Fibroblast of lung (primary cell): ENCODE measurements at places on chromosomes 1 and 21. TPM values are rescaled to one million over a fixed set of nuclear protein-coding genes. Genes with fewer than 3 reads are reported as not detected.
A peak's percentile ranks its signal among the peaks of the same experiment; 100 is the strongest.

ST6GALNAC5 gene
- polyA plus RNA-seq, result 0.24 and 0.37 TPM in 2 replicates

REN gene
- polyA plus RNA-seq, result 0.11 and 0.20 TPM in 2 replicates

LMX1A gene
- polyA plus RNA-seq, result not detected in 2 replicates

PTPN22 gene
- polyA plus RNA-seq, result 0.10 and 0.11 TPM in 2 replicates

KCNJ6 gene
- polyA plus RNA-seq, result 0.03 and 7.6 TPM in 2 replicates

G0S2 gene
- polyA plus RNA-seq, result 3.9 and 11.0 TPM in 2 replicates

GSTM1 gene
- 0.55 and 38.0 TPM in 2 replicates for polyA plus RNA-seq

LCK gene
- polyA plus RNA-seq, result not detected in 2 replicates

NBPF4 gene
- polyA plus RNA-seq, result not detected in 2 replicates

LIN28A gene
- 0.05 and 0.09 TPM in 2 replicates for polyA plus RNA-seq

DNA sequence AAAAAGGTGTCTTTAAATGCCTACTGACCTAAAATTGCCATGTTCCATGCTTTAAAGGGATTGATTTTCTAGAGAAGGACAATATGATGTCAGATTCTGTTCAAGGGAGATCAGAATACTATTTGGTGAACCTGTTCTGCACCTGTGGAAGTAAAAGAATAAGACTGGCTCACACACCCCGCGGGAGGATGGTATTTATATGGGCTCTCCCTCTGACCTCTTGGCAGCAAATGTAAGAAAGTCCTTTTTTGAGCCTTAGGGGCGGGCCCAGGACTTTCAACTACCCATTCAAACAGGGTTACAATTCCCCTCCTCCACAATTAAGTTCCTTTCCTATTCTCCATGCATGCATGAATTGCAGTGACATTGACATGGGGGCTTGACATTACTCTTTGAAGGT, 42.1 kb downstream of the WASF2 start:
- DNase-seq, result no peak

DNA sequence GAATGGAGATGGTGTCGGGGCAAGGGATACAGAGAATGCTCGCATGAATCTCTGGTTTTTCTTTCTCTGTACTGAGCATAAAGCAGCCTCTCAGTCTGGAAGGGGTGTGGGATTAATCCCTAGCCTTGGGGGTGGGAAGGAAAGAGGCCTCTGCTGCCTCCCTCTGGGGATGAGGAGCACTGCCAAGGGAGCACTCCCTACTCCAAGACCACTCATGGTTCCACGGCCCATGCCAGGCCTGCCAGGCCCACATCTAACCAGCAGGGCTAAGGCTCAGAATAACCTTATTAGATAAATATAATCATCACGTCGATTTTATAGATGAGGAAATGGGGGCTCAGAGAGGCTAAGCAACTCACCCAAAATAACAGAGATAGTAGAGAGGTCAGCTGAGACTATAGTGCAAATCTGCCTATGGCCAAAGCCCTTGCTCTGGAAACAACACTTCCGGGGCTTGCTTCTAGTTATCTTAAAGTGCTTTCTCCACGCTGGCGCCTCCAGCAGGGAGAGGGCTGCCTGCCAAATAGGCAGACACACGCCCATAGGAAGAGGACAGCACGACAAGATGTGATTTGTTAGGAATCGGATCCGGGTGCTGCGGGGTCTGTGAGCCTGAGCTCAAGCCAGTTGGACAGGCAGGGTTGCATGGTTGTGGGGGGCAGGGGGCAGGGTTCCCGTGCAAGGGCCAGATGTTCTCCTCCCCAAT, 522 bp downstream of the TEX35 start:
- DNase-seq, result peak; percentile 20

DNA sequence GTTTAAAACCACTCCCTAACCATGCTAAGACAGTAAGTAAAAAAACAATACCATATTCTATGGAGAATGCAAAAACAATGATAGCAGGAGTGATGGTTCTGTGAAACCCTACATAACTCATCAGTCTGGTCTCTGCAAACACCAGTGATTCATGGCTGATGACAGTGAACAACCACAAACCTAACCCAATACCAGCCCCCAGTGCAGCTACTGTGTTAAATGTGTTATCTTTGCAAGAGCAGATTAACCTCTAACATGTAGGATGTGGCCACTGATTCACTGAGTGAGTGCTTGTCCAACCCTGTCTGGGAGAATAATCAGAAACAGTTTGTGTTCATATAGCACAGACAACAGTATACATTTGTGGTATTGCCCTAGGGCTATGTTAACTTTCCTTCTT, 100.2 kb upstream of the COG2 start:
- no peak for DNase-seq

DNA sequence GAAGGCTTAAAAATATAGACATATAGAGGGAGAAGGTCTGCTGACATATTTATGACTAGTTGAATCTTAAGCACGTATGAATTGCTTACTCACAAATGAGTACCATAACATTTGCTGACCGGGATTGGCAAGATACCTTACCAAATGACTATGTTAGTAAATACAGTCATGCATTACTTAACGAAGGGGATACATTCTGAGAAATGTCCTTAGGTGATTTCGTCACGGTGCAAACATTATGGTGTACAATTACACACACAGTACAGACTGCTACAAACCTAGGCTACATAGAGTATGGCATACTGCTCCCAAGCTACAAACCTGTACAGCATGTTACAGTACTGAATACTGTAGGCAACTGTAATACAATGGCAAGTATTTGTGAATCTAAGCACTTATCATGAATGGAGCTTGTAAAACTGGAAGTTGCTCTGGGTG, 19.4 kb upstream of the UBE2U start:
- peak; percentile 37 for DNase-seq

- no peak for DNase-seq
Measured at GRCh38 chr21:45888386-45889009, 93.1 kb upstream of the COL6A1 start.

- DNase-seq, result no peak
Measured at GRCh38 chr1:158002022-158002630, 8.7 kb downstream of the KIRREL1 start.

DNA sequence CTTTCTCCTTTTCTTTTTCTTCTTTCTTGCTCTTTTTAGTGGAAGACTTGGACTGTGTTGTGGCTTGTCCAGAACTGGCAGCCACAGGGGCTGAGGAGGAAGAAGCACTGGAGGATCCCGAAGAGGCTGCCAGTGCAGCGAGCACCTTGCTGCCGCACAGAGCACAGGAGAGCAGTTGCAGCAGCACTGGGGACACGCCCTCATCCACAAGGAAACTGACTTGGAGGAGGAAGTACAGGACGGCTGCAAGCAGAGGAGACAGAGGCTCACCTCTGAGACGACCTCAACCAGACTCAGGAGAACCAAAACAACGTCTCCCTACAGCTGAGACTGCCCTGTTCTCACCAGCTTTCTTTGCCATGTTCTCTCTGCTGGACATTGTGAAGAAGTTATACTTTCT, 88.9 kb downstream of the UBR4 start:
- no peak for DNase-seq

DNA sequence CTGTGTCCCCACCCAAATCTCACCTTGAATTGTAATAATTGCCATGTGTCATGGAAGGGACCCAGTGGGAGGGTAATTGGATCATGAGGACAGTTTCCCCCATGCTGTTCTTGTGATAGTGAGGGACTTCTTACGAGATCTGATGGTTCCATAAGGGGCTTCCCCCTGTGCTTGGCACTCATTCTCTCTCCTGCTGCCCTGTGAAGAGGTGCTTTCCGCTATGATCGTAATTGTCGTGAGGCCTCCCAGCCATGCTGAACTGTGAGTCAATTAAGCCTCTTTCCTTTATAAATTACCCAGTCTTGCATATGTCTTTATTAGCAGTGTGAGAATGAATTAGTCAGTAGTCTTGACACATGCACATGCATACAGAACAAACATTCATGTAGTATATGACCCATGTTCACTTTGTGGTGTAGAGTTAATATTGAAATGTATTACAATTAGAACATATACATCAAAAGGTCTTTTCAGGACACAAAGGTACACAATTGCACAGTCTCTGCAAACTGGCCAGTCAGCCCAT, 16.9 kb upstream of the IFI16 start:
- no peak for DNase-seq

DNA sequence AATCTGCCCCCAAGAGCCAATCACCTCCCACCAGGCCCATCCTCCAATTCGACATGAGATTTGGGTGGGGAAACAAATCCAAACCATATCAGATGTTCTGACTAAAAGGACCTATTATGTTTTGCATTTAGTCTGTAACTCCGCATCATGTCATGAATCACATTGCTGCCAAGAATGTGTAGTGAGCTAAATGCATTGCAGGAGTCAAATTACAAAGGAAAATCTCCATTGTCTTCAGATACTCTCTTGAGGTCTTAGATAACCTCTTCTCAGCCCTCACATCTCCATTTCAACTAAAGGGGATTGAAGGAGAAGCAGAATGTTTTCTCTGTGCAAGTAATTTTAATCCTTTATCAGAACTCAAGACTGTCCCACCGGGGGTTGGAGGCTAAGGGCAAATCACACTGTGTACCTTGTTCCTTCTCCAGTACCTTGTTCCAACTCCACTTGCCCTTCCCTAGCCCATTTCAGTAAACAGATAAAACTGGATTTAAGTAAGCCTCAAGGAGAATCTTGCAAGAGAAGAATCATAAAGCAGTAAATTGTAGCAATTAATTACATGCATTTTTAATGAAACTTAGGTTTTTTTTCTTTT, 34.1 kb downstream of the EXTL2 start:
- peak; percentile 57 for DNase-seq

- no peak for DNase-seq
Measured at GRCh38 chr1:73096841-73097240, 814.5 kb upstream of the NEGR1 start.

- DNase-seq, result no peak
Measured at GRCh38 chr1:204092632-204093420, 19.9 kb downstream of the SOX13 start.

GRCh38 chr1:66436378-66437135, 97.4 kb upstream of the SGIP1 start:
- peak; percentile 45 for DNase-seq

DNA sequence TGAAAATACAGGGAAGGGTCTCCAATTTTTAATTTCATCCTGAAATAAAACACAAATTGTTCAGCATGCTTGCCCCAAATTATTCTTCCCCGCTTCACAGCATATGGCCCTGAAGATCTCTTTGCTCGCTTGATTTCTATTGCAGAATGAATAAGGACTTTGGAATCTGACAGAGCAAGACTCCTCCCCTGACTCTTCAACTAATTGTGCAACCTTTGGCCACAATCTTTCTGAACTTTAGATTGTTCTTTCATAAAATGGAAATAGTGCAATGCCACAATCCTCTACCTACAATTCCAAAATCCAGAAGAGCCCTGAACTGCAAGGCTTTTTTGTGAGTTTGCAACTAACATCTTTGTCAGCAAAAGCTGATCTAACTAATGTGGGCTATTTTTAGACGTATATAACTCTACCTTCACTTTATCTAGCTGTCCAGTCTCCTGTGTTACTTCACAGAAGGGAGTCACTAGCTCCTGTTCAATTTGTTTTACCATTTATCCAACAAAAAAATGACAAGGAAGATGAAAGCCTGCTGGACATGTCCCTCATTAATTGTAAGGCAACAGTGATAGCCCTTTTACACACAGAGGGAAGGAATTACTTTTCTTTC, 13.4 kb downstream of the RNASEL start:
- DNase-seq, result peak; percentile 72

- no peak for DNase-seq
Measured at GRCh38 chr1:55622074-55622473, 406.9 kb upstream of the USP24 start.

- peak; percentile 96 for DNase-seq
Measured at GRCh38 chr1:156502894-156503697, 2.5 kb upstream of the MEF2D start.

GRCh38 chr1:10045480-10046355, 13.0 kb downstream of the UBE4B start:
- DNase-seq, result peak; percentile 32

DNA sequence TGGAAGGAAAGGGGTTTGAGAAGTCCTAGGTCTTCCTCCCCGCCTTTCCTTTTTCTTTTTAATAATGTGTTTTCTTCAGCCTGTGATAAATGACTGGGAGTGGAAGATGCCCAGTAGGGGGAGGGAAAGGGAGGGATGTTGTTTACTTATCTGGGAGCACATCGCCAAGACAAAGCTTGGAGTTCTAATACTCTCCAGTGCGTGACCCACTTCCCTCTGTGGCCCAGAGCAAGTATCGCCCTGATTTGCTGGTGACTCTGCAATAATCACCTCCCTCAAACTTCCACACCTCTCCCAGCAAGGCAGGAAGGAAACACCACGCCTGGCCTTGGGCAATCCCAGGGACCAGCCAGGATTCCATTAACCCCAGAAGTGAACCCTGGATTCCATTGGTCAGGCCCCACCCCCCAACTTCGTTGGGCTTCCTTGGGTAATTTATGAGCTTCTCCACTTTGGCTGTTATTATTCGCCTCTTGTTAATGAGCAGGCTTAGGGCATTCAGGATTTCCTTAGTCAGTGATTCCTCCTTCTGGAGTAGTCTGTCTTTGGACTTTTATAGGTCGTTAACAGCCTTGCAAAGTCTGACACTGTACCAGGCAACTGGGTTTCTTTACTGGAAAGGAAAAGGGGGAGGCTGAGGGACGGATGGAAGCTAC, 24.3 kb upstream of the GRHL3 start:
- DNase-seq, result peak; percentile 71

DNA sequence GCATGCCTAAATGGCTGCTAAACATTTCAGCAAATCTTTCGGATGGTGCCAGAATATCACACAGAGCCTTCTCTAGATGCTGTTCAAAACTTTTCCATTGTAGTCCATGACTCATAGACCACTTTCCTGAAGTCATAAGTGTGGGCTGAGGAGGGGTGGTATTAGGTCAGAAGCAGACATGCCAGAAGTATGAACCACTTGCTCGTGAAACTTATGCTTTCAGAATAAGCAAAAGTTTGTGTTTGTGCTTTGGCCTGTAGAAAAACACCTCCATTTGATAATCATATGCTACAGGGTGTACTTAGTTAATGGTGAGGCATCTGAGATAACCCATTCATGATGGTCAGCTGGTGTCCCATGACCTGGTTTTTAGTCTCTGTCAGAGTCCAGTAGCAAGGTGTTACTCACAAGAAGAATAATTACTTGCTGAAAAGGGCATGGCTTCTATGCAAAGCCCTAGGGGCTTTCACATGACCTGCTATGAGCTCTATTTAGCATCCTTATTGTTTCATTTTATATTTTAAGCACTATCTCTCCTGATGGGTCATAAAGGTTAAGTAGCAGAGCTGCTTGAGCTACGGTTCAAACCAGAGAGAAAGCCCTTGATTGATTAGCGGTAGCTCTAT, 183.1 kb upstream of the IVNS1ABP start:
- peak; percentile 98 for DNase-seq

DNA sequence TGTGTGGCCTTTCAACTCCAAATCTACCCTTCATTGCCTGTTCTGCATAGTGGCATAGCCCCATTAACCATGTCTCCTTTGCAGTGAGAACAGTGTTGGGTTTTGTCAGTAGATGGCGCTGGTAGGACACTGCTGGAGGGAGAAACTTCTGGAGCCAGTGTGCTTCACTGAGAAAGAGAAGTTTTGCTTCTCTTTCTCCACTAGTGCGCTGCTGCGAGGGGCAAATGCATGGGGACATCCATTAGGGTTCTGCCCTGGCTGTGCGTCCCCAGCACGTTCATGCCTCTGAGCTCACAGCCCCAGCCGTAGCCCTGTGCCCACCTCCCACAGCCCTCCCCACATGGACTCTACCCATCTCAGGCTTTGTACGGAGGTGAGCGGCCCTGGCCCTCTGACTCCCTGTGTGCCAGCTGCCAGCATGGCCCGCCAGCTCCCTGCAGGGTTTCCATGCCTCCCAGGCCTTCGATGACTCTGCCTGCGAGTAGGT, 53.1 kb downstream of the RIMS3 start:
- peak; percentile 49 for DNase-seq

GRCh38 chr1:117660271-117660965, 54.6 kb downstream of the TENT5C start:
- no peak for DNase-seq

- DNase-seq, result no peak
Measured at GRCh38 chr1:39969048-39969447, 14.1 kb downstream of the MFSD2A start.
